ENCODE measurements at places on chromosomes 12 and 14.

GRCh38 chr12:72869024-72869423 lies 596.9 kb downstream of the TRHDE start:
- no peak for DNase-seq

DNA sequence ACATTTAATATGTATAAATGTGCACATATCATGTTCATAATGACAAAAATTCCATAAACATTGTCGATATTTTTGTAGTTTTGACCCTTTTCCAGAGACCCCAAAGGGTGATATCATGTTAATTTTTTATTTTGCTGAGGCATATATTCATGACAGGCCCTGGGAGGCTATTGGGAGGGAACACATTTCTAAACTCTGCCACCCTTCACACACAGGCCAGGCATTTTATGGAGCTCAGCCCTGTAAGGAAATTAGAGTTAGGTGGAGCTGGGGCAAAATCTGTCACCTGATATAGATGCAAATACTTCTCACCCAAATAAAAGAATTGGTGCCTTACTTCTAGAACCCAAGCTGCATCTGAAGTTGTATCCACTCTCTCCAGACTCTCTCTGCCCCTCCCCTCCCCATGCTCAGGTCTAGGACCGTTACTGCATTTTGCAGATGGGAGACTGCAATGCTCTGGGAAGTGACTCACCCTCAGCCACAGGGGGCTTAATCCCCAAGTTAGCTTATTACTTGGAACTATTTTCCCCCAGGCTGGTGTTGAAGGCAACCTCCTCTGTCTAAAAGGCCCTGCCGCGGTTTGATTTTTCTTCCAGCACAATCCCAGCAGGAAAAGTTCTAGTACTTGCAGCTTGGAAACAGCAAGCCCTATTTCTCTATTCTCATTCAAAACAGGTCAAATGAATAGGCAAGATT lies 238.9 kb downstream of the EMP1 start:
- DNase-seq = no peak

GRCh38 chr12:25818596-25819390 lies 139.7 kb upstream of the RASSF8 start:
- no peak for DNase-seq

- no peak for DNase-seq
Measured at GRCh38 chr14:102980409-102980810, 57.9 kb downstream of the AMN start.
